ENCODE measurements at places on chromosomes 2 and 18.
A peak's percentile ranks its signal among the peaks of the same experiment; 100 is the strongest.

GRCh38 chr2:6580982-6581381 is 284.7 kb downstream of the CMPK2 start:
- no peak for DNase-seq

DNA sequence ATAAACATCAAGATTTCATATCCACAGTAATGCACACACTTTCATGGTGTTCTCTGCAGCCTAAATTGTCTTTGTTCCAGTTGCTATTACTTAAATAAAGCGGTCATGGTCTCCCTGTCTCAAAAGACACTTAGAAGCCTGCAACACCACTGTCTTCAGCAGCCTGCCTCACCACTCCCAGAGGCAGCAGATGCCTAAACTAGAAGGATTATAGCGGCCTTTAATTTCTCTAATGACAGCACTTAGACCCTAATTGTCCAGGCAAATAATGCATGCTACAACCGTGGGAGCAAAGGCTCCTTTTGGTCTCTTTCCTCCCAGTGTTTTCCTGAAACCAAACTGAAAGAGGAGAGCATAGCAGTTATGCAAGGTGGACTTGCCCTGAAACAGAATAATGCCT is 248.8 kb upstream of the SLC39A10 start:
- DNase-seq = no peak

DNA sequence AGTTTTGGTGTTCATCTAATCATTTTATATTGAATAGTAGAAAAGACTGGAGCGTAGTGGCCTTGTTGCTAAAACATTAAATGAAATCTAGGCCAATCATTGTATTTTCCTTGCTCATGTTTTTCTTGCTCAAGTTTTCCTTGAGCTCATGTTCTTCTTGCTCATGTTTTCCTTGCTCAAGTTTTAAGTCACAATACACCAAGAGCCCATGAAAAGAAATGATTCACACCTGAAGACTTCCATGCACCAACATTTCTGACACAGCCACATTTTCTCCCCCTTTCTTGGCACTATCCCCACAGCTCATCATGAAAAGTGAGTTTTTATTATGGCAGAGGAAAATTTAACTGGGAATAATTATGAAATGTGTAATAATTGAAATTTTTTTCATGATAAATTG is 92.0 kb downstream of the LRP1B start:
- DNase-seq = no peak

GRCh38 chr2:160246356-160246755 is 46.3 kb upstream of the ITGB6 start:
- DNase-seq = no peak

- DNase-seq = no peak
Measured at GRCh38 chr2:240906141-240906910, at the start of gene CROCC2. CROCC2 (plus strand) TSS chr2:240906336; CDS start chr2:240906514, 178 bp downstream.

DNA sequence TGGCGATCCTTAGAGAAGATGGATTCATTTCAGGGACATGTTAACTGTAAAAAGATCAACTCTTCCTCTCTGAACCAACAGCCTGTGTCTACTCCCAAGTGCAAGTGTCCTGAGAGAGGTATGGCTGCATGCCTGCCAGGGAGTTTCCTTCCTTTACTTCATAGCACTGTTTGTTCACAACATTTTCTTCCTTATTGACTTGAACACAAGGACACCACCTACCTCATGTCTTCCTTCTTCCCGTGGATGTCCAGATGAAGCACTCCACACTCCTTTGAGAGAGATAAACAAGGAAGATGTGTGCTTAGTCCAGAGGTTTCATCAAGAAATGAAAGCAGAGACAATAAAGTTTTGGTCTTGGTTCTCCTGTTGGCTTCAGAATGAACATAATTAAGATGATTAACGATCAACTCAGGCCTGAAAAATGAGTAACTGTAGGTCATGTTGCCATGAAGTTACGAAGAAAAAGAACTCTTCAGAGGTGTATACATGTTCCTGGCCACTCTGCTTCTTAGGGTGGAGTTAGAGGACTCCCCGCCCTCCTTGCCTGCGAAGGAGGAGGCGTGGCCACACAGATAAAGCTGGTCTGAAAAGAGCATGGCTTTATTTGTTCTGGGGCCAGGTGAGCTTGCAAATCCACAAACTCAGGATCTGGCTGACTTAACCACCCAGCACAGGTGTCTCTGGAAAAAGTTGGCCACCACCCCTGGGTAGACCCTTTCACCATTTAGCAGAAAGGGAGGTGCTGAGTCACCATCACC is 155.0 kb upstream of the KCTD1 start:
- DNase-seq = no peak

GRCh38 chr2:110115291-110116032 is at the start of gene MALL:
MALL (minus strand) TSS chr2:110115822; CDS start chr2:110115792, 30 bp downstream.
- DNase-seq = peak; percentile 47

DNA sequence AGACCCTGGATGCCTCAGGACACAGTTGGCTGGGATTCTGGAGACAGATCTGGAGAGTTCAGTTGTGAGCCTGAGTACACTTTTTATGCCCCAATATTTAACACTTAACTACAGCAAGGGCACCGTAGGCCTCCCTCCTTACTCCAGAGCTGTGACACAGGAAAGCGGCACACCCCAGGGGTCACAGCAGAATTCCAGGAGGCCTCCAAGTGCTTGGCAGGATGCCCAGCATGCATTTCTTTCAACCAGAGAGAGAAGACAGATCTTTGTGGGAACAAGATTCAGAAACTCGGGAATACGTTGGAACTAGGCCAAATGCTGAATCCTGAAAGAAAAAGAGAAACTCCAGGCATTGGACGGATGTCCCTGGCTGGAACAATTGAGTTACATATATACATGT is 199.2 kb upstream of the NT5C1B start:
- DNase-seq = peak; percentile 35

GRCh38 chr18:50240080-50240563 is 26.2 kb downstream of the CFAP53 start:
- no peak for DNase-seq

GRCh38 chr2:31877008-31877407 is 133.8 kb downstream of the MEMO1 start:
- no peak for DNase-seq

- peak; percentile 53 for DNase-seq
Measured at GRCh38 chr18:62523631-62524439, 1.0 kb downstream of the ZCCHC2 start.

GRCh38 chr2:235695602-235695895 is 201.7 kb downstream of the AGAP1 start:
- no peak for DNase-seq

DNA sequence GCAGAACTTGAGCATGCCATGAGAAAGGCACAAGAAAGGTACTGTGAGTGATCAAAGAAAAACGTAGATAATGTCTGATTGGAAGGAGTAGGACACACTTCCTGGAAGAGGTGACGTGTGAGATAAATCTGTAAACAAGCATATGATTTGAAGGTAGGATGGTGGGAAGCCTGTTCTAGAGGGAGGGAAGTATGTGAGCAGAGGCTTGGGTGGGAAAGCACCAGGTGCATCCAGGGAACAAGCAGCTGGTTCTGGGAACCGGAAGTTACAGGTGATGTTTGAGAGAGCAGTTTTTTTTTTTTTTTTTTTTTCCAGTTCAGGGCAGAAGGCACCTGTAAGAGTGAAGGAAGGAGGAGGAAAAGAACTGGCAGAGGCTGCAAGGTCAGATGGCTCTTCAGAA is 116.6 kb upstream of the EFEMP1 start:
- DNase-seq = no peak

- DNase-seq = no peak
Measured at GRCh38 chr2:54255230-54256090, 569 bp downstream of the TSPYL6 start.

DNA sequence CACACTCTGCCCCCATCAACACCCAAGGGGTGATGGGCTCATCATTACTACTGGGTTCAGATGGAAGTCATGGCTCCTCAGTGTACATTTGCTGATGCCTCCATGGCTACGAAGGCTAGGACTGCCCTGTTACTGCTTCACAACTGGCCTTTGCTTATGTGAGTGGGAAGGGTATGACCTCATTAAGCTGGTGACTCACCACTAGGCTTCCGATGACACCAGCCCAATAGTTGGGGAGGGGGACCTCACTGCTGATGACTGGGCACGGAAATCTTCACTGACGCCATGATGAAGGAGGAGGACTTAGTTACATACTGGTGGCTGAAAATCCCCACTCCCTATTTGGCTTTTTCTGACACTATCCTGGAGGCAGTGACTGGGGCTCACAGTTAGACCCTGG is 263.2 kb downstream of the CMPK2 start:
- DNase-seq = no peak

- DNase-seq = no peak
Measured at GRCh38 chr2:150413910-150414309, 73.6 kb downstream of the RND3 start.

DNA sequence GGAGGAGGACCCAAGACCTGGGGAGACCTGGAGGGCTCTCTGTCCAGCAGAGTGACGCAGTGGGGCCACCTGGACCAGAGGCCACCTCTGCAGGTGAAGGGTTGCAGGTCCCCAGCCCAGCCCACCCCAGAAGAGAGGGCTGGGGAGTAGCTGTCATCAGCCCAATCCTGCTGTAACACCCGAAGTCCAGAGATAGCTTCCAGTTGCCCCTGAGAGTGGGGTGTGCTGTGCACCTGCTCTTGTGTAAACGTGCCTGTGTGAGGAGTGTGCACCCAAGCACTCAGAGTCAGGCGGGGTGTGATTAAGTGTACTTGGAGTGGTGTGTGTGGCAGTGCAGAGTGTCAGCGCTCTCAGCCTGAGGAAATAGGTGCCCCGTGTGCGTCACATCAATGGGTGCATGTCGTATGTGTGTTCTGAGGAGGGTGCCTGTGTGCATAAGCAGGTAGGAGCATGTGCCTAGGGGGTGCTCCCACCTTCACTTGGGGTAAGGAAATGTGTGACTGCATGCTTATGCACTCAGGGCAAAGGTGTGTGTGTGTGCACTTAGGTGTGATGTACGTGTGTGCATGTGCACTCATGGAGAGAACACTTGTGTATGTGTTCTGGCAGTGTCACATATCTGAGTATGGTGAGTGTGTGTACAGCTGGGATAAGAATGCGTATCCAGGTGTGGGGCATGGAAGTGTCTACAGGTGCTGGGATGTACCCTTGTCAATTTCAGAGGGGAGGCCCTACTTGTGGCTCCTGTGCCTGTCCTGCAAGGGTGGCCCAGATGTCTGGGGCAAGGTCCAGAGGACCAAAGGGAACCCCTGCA is 672 bp downstream of the ATP6V1B1 start:
- DNase-seq = no peak

GRCh38 chr18:42112657-42113420 is 157.8 kb downstream of the PIK3C3 start:
- no peak for DNase-seq

GRCh38 chr2:239836021-239836765 is 188.9 kb downstream of the NDUFA10 start:
- no peak for DNase-seq

- peak; percentile 40 for DNase-seq
Measured at GRCh38 chr2:38465789-38466127, 88.7 kb upstream of the ATL2 start.

DNA sequence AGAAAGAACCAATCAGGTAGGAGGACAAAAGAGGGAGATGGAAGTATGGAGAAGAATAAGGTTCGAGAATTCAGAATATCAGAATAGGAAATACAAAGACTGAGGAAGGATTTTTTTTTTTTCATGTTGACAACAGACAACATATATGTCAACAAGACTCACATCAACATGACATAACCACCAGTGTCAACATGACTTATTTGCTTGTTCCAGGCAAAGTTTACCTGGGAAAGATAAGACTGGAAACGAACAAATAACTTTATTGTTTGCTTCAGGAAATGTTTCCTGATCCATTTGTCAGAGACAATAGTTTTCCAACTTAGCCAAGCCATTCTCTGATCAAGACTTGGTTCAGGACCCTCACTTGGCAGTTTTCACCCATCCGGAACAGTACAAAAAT is 321.9 kb upstream of the NETO1 start:
- DNase-seq = no peak

DNA sequence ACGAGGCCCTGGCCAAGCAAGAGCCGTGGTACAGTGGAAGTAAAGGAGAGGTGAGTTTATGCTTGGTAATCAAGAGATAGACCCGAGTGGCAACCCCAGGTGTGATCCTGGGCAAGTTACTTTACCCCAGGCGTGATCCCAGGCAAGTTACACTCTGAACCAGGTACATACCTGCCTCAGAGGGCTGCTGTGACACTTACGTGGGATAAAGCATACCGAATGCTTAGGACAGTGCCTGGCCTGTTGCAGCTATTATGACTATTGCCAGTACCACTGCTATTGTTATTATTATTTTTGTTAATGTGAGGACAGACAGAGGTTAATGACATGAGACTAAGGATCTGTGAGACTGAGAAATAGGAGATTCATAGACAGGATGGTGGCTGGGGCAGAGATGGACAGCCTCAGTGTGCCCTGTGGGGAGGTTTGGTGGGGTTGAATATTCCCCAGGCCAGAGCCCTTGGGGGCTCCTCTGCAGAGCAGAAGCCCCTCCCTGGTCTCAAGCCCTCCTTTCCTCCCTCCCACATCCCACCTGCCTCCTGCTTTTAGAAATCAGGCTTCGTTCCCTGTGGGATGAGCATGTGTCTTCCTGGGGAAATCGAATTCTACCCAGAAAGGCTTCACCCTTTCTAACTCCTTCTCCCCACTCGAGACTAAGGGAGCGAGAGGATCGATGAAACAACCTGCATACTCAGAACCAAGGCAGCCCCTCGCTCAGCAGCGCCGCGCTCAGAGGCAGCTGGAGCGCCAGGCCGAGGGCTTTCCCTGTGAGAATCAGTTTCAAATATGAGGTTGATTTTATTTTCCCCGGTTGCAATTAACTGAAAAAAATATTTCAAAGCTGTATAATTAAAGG is 62.0 kb upstream of the SIX3 start:
- DNase-seq = no peak

DNA sequence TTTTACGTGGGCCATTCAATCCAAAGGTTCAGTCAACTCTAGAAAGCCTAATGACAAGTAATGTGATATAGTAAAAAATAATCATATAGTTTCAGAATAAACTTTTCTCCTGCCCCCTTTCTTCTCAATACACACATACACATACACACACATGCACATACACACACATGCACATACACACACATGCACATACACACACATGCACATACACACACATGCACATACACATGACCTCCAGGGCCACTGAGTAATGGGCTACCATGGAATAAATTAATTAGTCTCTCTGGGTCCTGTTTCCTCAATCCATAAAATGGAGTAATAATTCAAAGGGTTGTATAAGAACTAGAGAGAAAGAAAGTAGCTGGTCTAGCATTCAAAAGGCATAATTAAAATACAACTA is 5.4 kb upstream of the TRIB2 start:
- no peak for DNase-seq

Measured in endothelial cell of umbilical vein (primary cell).